Activated CD8-positive, alpha-beta memory T cell treated with anti-CD3 and anti-CD28 coated beads for 1 hour (primary cell): ENCODE measurements at places on chromosomes 2 and 18.

GRCh38 chr2:201852462-201852861 lies 46.1 kb downstream of the CDK15 start:
- no peak for DNase-seq

DNA sequence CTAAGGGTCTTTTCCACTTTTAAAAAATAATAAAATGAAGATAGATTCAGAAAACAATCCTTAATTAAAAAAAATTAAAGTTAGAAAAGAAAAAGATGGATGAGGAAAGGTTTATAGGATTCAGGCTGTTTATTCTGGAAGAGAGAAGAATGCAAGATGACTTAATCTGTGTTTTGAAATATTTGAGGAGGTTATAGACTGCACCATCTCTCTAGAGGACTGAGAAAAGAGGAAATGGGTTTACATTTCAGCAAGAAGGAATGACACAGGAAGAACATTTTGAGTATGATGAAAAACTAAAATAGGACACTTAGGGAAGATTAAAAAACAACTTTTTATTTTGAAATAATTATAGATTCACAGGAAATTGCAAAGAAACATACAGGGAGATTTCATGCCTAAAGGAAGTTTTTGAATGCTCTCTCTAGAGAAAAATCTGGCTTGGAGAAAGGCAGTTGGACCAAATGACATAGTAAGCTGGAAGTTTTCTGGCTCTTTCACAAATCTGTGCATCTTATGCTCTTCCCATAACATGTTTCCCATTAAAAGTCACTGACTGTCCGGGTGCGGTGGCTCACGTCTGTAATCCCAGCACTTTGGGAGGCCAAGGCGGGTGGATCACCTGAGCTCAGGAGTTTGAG lies 75.0 kb downstream of the CERS6 start:
- no peak for DNase-seq

- no peak for DNase-seq
Observed at GRCh38 chr2:3277748-3278520, 99.7 kb downstream of the EIPR1 start.

DNA sequence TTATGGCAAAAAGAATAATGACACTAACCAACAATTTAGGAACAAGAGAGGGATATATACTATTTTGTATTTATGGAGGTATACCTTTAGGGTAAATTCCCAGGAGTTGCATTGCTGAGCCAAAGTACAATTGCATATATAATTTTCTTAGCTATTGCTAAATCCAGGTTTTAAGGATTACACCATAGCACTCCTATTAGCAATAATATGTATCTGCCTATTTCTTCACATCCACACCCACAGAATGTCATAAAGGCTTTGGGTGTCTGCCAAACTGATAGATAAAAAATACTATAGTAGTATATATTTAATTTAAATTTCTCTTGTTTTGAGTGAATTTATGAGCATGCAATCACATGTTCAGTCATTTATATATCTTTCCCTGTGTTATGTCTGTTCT lies 11.5 kb upstream of the SERPINB13 start:
- no peak for DNase-seq

GRCh38 chr2:42724886-42725285 lies 39.0 kb downstream of the OXER1 start:
- DNase-seq = no peak

GRCh38 chr18:905307-905947 lies 756 bp downstream of the ADCYAP1 start:
- no peak for DNase-seq

GRCh38 chr18:58213440-58213839 lies 169.4 kb downstream of the NEDD4L start:
- DNase-seq = no peak

DNA sequence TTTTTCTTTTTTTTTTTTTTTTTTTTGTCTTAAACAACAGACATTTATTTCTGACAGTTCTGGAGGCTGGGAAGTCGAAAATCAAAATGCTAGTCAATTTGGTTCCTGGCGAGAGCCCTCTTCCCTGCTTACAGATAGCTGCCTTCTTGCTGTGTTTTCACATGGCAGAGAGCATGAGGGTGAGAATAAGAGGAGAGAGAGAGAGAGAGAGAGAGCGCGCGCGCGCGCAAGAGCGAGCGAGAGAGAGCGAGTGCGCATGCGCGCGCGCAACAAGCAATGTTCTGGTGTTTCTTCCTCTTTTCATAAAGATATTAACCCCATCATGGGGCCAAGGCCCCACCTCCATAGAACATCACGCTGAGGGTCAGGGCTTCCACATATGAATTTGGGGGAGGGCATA lies 20.9 kb downstream of the MTCL1 start:
- DNase-seq = no peak

DNA sequence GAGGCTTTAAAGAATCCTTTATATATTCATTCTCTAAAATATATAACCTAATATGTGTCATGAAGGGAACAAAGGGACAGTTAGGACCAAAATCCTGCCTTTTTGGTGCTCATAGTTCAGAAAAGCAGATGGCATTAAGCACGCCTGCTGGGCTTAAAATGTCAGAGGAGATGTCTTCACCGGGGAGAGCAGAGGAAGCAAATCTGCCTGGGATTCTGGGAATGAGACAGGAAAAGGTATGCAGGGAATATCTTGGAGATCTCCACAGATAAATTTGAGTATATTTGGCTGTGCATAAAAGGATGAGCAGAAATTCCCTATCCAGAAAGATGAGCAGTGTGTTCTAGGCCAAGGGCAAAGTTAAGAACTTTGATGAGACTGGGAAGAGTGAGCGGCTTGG lies 45.5 kb downstream of the FSHR start:
- no peak for DNase-seq

GRCh38 chr18:7740821-7741220 lies 173.7 kb downstream of the PTPRM start:
- no peak for DNase-seq

DNA sequence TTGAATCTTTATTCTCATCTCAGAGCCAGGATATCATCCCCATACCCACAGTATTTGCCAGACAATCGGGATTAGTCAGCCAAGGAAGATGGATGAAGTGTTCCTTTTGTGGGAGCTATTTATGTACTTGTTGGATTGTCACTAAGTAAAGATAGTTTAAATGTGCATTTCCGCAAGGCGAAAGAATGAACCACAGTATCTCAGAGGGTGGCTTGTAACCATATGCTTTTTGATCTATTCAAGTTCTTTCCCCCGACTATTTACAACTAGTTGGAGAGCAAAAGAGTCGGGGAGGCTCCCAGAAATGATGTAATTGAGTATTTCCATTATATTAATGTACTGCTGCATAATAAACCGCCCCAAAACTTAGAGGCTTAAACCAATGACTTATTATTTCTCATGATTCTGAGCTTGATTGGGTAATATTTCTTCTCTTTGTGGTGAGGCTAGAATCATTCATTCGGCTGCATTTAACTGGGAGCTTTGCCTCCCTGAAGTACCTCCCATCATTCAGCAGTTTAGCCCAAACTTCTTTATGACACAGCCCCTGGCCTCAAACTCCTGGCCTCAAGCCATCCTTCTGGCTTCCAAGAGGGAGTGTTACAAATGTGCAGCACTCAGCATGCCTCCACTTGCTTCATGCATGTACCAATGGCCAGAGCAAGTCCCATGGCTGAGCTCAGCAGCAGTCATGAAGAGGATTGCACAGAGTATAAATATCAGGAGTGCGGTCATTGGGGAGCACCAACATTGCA lies 423.7 kb downstream of the METTL4 start:
- DNase-seq = no peak

GRCh38 chr2:237874585-237875161 lies 15.2 kb downstream of the RAMP1 start:
- DNase-seq = no peak

- no peak for DNase-seq
Observed at GRCh38 chr2:204871231-204871953, 326.1 kb downstream of the PARD3B start.

GRCh38 chr18:62332964-62333695 lies 8.0 kb downstream of the TNFRSF11A start:
- no peak for DNase-seq

- no peak for DNase-seq
Observed at GRCh38 chr18:7637269-7637668, 70.2 kb downstream of the PTPRM start.

DNA sequence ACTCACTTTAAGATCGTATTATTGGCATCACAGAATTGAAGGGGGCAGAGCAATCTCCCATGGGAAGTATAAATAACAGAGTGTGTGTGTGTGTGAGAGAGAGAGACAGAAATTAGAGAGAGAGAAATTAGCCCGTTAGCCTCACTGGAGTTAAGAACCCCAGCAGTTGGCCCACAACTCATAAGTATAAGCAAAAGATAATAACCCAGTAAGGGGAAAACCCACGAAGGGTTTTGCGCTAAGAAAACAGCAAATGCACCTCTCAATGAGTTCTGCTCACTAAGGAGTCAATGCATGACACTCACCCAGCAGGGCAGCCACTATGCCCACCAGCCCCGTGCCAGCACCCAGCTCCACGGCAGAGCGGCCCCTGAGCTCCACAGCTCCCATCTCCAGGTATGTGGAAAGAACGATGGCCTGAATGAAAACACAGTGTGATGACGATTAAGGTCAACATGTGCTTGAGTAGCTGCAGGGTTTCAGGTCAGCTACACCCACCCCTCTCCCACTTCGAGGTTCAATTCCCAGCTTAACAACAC lies 3.6 kb downstream of the METTL21A start:
- no peak for DNase-seq

- no peak for DNase-seq
Observed at GRCh38 chr2:104844807-104845551, 8.9 kb upstream of the POU3F3 start.

DNA sequence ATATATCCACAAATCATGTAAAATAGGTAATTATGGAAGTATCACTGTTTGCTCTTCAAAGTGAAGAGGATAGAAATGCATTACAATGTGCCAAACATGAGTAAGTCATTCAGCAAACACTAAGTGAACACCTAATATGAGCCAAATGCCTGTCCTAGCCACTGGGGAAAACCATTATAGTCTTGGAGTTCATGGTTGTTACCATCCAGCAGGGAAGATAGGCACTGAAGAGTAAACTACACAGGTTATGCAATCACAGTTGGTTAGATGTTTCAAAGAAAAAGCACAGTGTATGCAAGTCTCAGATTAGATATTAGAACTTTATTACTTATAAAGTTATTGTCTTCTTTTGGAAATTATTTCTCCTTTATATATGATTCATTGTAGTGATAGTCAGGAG lies 3.9 kb upstream of the SERPINB2 start:
- no peak for DNase-seq

DNA sequence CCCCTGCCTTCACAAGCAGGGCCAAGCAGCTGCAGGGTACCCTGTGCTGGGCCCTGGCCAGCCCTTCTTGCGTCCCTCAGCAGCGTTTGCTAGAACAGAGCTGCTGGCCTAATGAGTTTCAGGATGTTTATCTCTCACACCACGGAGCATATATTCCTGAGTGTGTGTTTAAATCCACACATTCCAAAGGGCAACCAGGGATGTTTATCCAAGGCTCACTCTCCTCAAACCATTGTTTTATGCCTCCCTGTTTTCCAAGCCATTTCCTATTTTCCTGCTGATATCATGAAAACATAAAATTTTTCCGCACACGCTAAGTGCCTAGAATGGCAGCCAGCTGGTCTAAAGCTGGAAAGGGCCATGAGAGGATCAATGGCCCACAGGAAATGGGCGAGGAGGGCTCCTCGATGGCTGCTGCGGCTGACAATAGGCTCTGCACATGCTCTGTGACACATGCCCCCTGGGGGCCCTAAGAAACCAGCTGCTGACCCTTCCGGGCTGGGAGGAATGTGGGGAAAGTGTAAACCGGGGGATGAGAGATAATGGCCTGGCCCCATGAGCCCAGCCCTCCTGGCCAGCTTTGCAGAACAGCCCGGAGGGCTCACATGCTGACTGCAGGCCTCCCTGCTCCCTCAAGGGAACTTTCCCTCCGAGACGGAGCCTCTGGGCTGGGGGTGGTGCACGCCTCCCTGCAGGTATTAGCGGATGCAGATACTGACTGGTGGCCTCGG lies 194.0 kb downstream of the NDUFA10 start:
- DNase-seq = no peak

GRCh38 chr2:5696404-5696944 lies 4.3 kb downstream of the SOX11 start:
- no peak for DNase-seq

DNA sequence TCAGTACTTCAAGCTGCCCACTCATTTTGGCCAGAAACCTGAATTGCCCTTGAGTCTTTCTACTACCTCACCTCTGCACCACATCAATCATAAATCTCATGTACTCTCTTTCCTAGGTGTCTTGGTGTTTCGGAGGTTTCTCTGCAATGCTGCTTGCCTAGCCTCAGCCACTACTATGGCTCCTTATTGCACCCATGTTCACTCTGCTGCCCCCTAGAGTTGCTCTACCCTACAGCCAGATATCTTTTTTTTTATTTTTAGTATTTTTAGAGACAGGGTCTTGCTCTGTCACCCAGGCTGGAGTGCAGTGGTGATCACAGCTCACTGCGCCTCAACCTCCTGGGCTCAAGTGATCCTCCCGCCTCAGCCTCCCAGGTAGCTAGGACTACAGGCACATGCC lies 413.0 kb downstream of the PTPRM start:
- DNase-seq = no peak

GRCh38 chr2:68912111-68912510 lies 40.6 kb downstream of the GKN2 start:
- DNase-seq = no peak

- DNase-seq = no peak
Observed at GRCh38 chr2:186972281-186972970, 123.5 kb upstream of the ZSWIM2 start.

- no peak for DNase-seq
Observed at GRCh38 chr2:56009758-56010458, 86.3 kb upstream of the EFEMP1 start.

DNA sequence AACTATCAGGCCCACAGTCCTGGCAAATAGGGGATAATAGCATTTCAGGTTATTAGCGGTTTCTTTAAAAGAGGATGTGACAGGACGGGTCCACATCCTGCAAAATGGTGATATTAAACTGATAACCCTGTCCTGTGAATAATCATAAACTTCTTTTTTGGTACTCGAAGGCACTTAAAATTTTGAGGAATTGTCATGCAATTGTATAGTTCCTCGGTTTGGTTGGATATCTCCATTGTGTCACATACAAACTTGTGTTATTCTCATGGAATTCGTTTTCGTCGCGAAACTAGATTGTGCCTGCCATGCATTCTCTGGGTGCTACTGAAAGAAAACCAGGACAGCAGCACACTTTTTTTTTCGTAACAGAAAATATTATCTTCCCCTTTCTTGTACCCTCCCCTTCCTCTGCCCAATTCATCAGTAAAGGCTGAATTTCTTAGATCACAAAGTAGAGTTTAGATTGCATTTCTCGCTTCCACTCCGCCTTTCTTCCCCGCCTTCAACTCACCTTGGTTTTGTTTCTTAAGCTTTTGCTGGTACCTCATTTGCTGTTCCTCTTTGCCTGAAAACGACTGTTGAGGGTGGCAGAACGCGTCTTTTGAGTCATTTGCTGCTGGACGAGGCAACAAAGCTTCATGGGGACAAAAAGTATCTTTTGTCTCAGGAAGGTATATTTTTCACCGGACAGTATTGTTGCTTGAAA lies 1.3 kb downstream of the CERS6 start:
- no peak for DNase-seq

GRCh38 chr2:43276962-43277391 lies 50.6 kb upstream of the ZFP36L2 start:
- DNase-seq = no peak
